ENCODE measurements at places on chromosomes 2 and 18.

DNA sequence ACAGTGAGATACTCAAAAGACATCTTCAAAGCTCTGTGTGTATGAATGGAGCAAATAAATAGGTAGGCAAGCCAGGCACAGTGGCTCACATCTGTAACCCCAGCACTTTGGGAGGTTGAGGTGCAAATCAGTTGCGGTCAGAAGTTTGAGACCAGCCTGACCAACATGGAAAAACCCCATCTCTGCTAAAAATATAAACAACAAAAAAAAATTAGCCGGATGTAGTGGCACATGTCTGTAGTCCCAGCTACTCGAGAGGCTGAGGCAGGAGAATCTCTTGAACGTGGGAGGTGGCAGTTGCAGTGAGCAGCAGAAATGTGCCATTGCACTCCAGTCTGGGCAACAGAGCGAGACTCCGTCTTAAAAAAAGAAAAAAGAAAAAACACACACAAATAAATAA lies 945.1 kb upstream of the PIK3C3 start:
- no peak for DNase-seq

GRCh38 chr2:73175663-73176204 lies 26.6 kb upstream of the NOTO start:
- peak; percentile 84 for DNase-seq

GRCh38 chr2:21011453-21011852 lies 32.4 kb downstream of the APOB start:
- DNase-seq, result no peak

DNA sequence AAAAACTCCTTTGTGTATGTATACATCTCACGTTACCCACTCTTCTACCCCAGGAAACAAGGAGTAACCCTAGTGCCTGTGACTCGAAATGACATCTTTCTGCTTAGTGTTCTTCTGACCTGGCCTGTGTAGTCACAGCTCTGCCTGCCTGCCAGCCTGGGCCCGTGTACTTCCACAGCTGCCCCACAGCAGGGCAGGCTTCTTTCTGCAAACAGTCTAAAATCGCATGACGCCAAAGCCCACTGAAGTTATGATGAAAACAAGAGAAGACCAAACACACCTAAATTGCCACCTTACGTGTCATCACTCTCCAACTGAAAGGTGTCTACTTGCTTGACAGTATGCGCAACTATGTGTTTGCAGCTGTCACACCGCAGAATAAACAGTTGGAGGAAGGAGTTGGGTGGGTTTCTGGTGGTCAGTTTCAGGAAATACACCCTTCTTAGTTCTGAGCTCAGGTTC lies 1.5 kb downstream of the GAREM1 start:
- DNase-seq, result peak; percentile 57

DNA sequence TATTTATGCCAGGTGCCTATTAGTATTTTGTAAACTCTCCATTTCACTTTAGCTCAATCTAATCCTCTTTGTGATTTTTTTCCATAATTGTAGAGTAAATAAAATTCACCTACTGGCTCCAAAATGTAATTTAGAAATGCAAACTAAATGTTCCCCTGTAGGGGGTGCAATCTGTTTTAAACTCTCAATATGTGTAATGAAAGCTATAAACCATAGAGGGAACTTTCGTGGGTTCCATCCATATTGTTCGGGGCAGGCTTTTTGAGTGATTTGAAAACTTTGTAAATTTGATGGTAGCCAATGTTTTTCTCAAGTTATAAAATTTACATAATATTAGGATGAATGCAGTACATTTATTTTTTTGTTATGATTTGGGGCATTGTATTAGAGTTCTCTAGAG lies 49.4 kb downstream of the TSPYL6 start:
- DNase-seq, result no peak

- no peak for DNase-seq
Measured at GRCh38 chr2:166042768-166043390, 84.9 kb downstream of the SCN1A start.

- no peak for DNase-seq
Measured at GRCh38 chr2:74259191-74259590, 60.8 kb downstream of the MTHFD2 start.

DNA sequence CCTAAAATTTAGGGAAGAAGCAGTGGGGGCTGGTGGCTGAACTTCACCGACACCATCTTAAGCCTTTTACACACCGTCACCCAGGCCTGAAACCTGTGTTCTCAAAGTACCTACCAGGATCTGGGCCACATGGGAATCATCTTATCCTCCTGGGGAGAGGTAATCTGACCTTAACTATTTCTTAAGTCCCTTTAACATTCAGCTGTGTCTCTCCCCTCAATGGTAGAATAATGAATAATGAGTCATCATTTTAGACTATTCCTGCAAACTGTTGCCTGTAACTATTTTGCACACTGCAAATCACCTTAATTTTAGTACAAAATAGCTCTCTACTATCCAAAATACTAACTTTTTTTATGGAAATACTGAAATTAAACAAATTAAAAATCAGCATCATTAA lies 149.4 kb upstream of the KLF7 start:
- no peak for DNase-seq

DNA sequence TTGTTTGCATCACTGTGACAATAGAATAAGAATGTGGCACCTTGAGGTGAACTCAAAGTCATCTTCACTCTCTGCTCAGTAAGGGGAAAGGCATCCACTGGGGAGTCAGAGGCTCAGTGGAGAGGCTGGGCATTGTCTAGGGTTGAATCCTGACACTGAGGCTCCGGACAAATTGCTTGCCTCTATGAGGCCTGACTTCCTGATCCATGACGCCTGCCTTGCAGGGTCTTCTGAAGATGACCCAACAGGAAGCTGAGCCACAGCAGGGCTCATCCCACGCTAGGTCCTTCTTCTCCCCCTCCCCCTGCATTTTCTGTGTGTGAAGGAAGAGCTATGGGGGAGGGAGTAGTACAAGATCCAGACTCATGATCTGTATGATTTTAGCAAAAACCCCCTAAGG lies 265.1 kb downstream of the SH3BP4 start:
- no peak for DNase-seq

GRCh38 chr2:30516166-30516565 lies 69.1 kb downstream of the LCLAT1 start:
- DNase-seq, result no peak

GRCh38 chr18:11665146-11665545 lies 23.9 kb upstream of the GNAL start:
- no peak for DNase-seq

- peak; percentile 63 for DNase-seq
Measured at GRCh38 chr18:61892683-61893308, at the start of gene RNF152. Gene RNF152 (minus strand): TSS chr18:61893007. CDS start chr18:61816463, 76,544 bp downstream.

- DNase-seq, result no peak
Measured at GRCh38 chr18:70414315-70414900, 125.6 kb downstream of the SOCS6 start.

DNA sequence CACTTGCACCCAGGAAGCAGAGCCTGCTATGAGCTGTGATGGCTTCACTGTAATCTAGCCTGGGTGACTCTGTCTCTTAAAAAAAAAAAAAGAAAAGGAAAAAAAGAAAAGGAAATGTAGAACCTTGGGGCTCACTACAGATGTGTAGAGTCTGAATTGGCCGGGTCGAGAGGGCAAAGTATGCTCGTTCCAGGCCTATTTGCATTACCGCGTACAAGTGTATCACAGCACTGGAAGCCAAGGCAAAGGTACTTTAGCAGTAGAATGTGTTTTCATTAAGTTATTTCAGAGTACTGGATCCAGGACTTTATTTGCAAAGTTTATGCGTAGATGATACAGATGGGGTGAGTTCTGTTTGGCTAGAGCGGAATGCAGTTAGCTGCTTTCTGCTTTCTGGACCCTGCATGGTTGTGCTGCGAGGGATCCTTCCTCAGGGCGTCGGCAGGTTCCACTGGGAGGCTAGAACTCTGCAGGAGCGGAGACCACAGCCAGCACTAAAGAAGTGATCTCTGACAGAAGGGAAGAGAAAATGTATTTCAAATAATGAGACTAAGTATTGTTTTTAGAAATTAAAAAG lies 51.8 kb downstream of the LDLRAD4 start:
- DNase-seq, result no peak

GRCh38 chr2:133200684-133201421 lies 367.4 kb downstream of the NCKAP5 start:
- no peak for DNase-seq

DNA sequence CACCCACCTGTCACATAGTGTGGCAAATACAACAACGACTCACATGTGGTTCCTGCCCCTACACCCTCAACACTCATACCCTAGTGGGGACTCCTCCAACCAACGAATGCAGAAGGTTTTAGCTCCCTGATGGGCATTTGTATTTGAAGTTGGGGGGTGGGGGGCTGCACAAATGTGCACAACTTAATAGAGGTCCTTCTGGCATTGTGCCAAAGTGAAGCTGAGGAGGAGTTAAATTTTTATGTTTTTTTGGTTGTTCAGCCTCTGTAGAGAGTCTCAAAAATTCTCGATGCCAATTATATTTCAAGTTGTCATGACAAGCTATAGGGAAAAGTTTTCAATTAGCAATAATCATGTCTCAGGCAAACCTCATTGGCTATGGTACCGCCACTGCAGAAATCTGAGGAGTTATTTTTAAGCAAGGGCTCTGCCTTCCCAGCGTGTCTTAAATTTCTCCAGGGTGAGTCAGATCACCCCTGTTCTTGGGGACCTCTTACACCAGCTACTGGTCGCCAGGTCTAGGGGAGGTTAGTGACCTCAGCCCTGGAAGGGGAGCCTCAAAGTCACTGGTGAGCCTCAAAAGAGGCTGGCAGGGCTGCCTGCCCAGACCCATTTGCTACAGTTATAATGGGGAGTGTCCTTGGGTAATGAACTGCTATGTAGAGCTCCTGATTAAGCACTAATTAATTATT lies 102.7 kb upstream of the TAF1B start:
- DNase-seq, result no peak

- DNase-seq, result no peak
Measured at GRCh38 chr2:166468124-166469024, 25.7 kb downstream of the SCN7A start.

DNA sequence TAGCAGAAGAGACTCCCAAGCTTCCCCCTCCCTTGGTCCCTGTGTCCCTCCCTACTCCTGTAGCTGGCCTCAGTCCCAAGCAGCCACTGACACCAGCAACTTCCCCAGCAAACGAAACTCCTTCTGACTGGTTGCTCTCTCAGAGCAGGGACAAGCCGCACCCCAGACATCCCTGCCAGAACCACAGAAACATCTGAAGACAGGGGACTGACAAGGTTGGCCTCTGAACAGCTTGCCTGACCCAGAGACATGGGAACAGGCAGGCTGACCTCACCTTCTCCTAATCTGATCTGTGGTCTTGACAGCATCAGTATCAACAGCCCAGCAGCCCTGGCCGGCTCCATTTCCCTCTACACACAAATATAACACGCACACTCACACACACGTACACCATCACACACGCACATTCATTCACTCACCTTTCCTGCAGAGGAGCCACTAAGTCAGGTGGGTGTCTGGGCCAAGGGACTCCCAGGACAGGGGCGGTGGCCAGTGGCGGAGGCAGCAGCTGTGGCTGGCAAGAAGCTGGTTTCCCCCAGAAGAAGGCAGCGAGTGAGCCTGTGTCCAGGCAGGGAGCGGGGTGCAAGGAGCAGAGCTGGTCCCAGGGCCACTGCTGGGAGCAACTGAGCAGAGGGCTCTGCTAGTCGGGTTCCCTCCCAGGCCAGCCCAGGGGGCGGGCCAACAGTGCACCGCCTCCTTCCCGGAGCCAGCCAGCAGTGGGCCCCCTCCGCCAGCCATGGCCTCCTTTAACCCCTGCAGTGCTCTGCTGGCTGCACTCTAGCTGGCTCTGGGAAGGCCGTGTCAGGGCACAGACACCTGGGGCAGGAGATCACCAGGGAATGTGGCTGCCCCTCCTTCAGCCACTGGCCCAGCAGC lies 59.1 kb downstream of the TNS1 start:
- peak; percentile 79 for DNase-seq

GRCh38 chr2:233460726-233461441 lies 105.7 kb downstream of the USP40 start:
- no peak for DNase-seq

DNA sequence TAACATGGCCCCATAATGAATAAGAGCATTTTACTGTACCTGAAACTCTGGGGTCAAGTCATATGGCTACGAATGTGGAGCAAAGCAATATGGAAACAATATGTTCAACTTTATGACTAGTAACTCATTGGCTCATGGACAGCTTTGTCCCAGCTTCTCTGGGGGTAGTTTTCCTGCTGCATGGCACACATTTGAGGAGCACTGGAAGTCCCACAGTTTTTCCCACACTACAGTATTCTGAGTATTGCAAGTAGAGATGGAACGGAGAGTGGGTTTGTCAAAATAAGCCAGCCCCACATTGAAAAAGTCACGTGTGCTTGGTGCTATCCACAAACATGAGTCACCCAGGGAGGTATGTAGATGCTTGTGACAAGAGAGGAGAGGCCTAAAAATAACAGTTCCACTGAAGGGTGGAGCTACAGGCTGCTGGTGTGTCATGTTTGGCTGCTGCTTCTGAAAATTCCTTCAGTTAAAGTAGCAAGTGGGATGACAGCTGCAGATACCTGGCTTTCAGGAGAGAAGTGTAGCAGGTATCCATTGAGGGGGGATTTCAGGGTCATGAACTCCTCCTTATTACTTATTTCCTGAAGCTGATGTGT lies 48.2 kb upstream of the CTAGE1 start:
- no peak for DNase-seq

GRCh38 chr18:24500766-24501165 lies 40.3 kb downstream of the HRH4 start:
- DNase-seq, result no peak

GRCh38 chr2:240780023-240780700 lies 39.9 kb downstream of the KIF1A start:
- no peak for DNase-seq

GRCh38 chr18:41745166-41746049 lies 209.6 kb upstream of the PIK3C3 start:
- peak; percentile 46 for DNase-seq

GRCh38 chr2:16438613-16439321 lies 226.9 kb downstream of the CYRIA start:
- no peak for DNase-seq

- no peak for DNase-seq
Measured at GRCh38 chr18:598124-598589, 1.4 kb downstream of the CLUL1 start.

- DNase-seq, result no peak
Measured at GRCh38 chr2:118048401-118048800, 34.5 kb upstream of the CCDC93 start.

DNA sequence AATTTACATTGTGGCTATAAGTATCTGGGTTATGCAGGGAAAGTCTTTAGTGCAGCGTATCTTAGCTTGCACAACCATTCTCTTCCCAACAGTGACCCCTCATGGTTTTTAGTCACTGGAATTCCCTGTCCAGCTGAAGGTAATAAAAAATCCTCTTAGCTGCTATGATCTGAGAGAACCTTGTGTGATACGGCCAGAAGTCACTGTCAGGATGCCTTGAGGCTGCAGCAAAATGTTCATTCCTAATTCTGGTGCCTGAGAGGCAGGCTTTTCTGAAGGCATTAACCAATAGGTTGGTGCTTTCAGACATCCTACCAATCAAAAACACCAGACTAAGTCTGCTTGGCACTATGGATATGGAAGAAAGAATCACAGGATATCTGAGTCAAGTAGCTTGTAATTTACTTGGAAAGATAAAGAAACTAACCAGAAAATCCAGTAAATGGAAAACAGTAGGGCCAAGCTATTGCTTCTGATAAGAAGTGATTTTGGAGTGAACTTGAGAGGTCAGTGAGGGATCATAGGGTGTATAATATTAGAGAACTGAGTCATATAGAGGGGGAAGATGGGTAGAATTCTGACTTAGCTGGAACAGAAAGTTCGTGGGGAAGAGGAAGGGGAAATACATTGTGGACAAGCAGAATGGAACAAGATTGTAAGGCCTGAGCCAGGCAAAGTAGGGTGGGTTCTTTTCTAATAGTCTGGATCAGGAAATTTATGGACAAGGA lies 89.0 kb upstream of the SLC14A2 start:
- no peak for DNase-seq

- no peak for DNase-seq
Measured at GRCh38 chr2:167134381-167135072, 246.2 kb downstream of the XIRP2 start.

GRCh38 chr2:60961457-60961856 lies 56.1 kb upstream of the PEX13 start:
- DNase-seq, result no peak

Measured in mucosa of descending colon (tissue), 3 donors.